GM23338 (cell line): ENCODE measurements at places on chromosomes 16 and 17. TPM values are rescaled to one million over a fixed set of nuclear protein-coding genes. Genes with fewer than 3 reads are reported as not detected.

The MYH1 gene
- total RNA-seq = not detected in 2 replicates

The SPATA32 gene
- total RNA-seq = not detected in 2 replicates

The NETO2 gene
- 10.6 and 16.6 TPM in 2 replicates for total RNA-seq

The EVI2B gene
- not detected in 2 replicates for total RNA-seq

The ALDH3A2 gene
- total RNA-seq = 130 and 159 TPM in 2 replicates

The MT2A gene
- total RNA-seq = 8.9 and 13.9 TPM in 2 replicates

The TNFSF13 gene
- 1.5 TPM in 1 of 2 replicates, not detected in the other for total RNA-seq

The KRT25 gene
- not detected in 2 replicates for total RNA-seq

The GFAP gene
- total RNA-seq = 4.0 and 5.1 TPM in 2 replicates

The KLHL10 gene
- 0.27 and 0.42 TPM in 2 replicates for total RNA-seq
